Skin of body (tissue), 3 donors: ENCODE measurements at places on chromosomes 1 and 21. TPM values are rescaled to one million over a fixed set of nuclear protein-coding genes. Genes with fewer than 3 reads are reported as not detected.

Gene RAB42
- total RNA-seq = 6.4 TPM

Gene EXO5
- total RNA-seq = 7.7 TPM

Gene TSPEAR
- total RNA-seq = 4.1 TPM

DNA sequence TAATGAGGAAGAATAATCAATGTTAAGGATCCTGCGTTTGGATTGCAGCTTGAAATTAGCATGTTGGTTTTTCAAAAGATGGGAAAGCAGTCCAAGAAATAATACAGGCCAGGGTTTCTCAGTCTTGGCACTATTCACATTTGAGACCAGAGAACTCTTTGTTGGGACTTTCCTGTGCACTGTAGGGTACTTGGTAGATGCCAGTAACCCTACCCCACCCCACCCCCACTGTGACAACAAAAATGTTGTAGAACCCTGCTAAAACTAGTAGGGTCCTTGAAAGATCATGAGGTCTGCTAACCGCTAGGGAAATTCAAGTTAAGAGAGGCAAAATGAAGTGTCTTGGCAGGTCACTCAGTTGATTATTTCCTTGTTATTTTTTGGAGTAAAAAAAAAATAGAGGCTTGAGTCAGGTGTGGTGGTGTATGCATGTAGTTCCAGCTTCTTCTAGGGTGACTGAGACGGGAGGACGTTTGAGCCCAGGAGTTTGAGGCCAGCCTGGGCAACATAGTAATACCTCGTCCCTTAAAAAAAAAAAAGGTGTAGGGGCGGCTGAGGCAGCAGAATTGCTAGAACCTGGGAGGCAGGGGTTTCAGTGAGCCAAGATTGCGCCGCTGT is 53.3 kb downstream of the SPEN start:
- no peak for DNase-seq

GRCh38 chr1:211610779-211611556 is 32.0 kb upstream of the SLC30A1 start:
- peak; percentile 61 for DNase-seq

DNA sequence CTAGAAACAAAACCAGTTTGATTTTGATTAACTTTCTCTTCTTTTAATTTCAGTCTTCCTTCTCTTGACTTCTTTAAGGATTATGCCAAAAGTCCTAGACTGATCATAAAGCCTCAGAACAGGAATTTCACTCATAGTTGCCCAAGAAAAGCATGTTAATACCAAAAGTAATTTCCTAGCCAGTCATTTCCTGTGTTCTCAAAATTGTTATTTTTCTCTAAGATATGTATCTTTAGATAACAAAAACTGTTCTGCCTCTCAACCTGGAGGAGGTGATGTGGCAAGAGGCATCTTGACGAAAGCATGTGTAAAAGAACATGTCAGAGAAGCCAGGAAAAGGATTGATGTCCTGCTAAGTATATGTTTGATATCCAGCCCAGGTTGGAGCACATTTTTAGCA is 78.0 kb upstream of the IPO9 start:
- no peak for DNase-seq

GRCh38 chr21:44089001-44089911 is 17.9 kb upstream of the PWP2 start:
- no peak for DNase-seq

GRCh38 chr1:167364826-167365225 is 144.1 kb downstream of the POU2F1 start:
- no peak for DNase-seq
